ENCODE measurements at places on chromosomes 6 and 20. TPM values are rescaled to one million over a fixed set of nuclear protein-coding genes. Genes with fewer than 3 reads are reported as not detected.

GRCh38 chr6:19864285-19864684, 27.1 kb downstream of the ID4 start:
- no peak for DNase-seq

GRCh38 chr6:8549074-8549790, 113.9 kb upstream of the SLC35B3 start:
- DNase-seq, result no peak

DNA sequence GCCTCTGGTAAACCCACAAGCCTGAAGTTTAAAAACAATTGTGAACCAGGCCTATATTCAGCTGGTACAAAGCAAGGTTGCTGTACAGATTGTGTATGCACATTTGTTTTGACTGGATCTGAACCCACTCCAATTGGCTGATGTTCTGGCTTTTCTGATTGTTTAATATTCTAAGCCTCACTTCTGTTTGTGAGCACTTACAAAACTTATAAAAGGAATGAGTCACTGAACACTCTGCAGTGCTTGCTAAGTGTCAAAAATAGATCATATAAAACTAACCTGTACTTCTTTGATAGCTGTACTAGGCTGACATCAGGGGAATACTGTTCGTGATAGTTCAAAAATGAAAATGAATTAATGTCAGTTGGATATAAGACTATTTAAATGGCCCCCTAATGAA, 12.1 kb downstream of the COL21A1 start:
- DNase-seq, result no peak

DNA sequence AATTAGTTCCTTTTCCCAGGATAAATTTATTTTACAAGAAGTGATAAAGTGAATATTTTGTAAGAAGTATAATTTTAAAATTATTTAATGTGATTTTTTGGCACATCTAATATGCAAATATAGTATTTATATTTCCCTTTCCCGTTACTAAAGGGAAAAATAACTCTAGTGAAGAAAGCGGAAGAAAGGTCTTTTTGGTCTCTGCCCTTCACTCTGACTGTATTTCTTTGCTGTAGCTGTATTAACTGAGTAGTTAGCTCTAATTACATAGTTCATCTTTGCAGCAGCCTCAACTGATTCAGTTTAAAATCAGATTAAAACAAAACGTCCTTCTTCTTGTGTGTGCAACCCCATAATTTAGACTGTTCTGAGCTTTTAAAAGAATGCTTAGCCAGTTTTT, 57.4 kb upstream of the RNF144B start:
- no peak for DNase-seq

DNA sequence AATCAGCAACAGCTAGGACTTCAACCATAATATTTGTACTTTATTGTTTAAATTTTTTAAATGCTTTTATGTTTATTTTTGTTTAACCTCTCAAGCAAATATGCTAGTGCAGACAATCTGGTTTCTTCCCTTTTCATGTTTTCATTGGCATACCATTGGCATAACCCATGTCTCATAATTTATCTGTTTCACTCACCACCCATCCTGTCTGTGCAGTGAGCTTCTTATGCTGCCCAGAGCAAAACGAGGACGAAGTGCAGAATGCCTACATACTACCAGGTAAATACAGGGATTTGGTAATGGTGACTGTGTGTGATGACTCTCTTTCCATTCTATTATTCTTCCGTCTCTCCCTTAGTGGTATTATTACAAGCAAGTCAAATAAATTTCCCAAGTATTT, 361.4 kb upstream of the KCNQ5 start:
- no peak for DNase-seq

DNA sequence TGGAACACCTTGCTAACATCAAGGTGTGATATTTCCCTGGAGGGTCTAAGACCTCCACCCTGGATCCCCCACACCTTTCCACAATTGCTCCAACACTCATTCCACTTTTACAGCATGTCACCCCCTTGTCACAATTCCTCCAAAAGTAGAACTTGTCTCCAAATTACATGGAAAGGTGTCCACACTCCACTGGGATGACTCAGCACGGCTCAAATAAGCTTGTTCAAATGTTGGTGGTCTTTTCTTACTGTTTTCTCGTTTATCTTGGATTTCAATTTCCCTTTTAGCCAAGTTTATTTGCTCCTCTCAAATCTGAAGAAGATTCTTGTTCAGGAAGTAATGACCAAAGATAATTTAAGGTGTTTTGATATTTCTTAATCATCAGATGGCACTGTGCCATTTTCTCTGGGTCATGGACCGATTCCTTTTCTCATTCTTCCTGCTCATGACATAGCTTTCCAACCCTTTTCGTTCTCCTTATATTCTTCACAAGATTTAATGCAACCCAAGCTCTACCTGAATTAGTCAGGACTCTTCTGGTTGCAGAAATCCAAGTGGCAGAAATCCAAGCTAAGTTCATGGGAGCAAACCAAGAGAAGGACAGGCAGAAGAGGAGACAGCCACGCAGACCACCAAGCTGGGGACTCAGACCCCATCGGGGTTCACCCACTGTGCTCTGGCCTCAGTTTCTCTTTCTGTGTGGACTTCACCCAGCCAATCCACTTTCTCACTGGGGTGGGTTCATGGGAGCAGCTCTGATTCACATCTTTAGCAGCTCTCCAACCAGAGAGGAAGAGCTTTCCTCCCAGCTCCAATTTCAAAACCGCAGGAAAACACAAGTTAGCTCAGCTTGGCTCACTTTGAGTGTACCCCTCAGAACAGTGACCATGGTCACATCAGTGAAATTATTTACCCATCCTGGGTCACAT, 110.5 kb upstream of the CDYL start:
- no peak for DNase-seq

DNA sequence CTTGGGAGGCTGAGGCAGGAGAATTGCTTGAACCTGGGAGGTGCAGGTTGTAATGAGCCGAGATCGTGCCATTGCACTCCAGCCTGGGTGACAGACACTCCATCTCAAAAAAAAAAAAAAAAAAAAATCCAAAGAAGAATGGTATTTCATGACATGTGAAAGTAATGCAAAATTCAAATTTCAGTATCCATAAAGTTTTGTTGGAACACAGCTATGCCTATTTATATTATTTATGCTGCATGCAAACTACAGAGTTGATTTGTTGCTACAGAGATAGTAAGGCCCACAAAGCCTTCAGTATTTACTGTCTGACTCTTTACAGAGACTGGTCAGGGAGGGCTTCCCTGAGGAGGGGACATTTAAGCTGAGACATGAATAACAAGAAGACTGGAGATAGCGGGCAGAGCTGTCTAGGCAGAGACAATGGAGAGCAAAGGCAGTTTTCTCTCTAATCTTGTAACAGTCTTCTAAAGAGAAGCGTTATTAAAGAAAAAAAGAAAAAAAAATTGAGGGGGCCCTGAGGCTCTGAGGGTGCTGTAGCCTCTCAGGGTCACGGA, 2.7 kb upstream of the SLC9A8 start:
- DNase-seq, result no peak

DNA sequence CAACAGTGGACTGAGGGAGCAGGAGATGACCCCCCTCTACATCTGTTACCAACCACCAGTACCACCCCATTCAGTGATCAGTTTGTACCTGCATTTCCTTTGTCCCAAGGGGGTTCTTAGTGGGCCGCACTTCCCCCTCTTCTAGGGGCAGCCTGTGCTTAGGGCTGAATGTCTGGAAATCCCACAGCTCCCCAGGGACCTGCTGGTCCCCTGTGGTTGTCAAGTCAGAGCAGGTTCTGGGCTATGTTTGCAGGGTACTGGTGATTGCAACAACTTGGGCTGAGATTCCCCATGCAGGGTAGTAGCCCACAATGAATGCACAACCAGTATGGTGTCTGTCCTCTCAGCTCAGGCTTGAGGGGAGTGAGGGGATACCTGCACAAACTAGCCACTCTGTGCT, 39.7 kb upstream of the COL10A1 start:
- DNase-seq, result no peak

DNA sequence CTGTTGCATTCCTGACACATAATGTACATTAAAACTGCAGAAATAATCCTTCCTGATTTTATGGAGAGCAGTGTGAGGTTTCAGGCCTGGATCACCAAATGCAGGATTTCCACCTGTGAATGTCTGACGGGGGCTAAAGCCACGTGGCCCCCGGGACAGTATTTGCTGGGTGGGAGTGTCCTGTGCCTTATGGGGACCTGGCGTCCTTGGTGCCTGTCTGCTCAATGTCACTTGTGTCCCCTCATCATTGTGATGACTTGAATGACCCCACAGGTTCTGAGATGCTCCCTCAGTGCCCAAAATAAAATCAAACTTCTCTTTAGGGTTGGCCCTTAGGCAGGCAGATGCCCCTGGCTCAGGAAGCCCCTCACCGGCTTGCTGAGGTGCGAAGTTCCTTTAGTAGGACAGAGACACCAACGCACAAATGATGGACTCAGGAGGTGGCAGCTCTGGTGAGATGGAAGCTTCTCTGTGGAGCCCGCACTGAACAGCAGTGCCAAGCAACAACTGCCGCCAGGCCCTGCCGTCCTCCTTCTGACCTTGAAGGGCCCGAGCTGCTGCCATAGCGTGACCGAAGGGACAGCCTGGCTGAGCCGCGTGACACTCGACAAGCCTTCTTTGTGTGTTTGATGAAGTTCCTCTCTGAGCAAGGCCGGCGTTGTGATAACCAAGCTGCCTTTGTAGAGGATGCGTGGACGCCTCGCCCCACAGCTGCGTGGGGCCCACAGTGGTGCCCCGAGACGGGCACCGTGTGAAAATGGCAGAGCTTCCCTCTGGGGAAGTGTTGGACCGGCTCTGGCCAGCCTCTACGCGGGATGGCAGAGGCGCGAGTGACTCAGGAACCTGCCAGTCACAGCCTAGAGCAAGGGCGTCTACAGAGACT, 30.9 kb downstream of the FRMD1 start:
- no peak for DNase-seq

DNA sequence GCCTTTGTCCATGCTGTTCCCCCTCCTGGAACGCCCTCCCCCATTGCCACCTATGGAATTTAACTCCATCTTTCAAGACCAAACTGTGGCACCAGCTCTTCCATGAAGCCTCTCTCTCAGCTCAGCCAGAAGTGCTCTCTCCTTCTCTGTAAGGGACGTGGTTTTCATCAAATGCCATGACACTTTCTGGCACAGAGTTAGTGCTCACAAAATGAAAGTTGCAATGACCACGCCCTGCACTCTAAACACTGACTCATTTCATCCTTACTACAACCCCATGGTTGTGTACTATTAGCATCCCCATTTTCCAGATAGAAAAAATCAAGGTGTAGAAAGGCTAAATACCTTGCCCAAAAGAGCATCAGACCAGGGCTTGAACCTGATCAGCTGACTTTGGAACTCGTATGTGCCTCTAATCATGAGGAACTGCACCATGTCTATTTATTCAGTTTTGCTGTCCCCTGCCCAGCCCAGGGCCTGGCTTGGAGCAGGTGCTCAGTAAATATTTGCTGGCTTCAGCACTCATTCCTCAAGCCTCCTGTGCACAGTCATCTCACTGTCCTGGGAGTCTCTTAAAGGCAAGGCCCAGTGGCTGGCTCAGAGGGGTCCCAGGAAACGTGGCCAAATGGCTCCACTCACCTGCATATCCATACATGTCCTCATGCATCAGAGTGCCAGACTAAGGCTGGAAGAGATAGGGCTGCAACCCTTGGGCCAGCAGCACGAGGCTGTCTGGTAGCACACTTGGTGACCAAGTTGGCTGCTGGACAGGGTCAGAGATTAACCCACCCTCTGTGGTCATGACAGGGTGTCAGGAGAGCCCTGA, 77.9 kb downstream of the MRPL14 start:
- DNase-seq, result no peak

- peak; percentile 41 for DNase-seq
Observed at GRCh38 chr6:90720404-90720803, 133.5 kb upstream of the MAP3K7 start.

DNA sequence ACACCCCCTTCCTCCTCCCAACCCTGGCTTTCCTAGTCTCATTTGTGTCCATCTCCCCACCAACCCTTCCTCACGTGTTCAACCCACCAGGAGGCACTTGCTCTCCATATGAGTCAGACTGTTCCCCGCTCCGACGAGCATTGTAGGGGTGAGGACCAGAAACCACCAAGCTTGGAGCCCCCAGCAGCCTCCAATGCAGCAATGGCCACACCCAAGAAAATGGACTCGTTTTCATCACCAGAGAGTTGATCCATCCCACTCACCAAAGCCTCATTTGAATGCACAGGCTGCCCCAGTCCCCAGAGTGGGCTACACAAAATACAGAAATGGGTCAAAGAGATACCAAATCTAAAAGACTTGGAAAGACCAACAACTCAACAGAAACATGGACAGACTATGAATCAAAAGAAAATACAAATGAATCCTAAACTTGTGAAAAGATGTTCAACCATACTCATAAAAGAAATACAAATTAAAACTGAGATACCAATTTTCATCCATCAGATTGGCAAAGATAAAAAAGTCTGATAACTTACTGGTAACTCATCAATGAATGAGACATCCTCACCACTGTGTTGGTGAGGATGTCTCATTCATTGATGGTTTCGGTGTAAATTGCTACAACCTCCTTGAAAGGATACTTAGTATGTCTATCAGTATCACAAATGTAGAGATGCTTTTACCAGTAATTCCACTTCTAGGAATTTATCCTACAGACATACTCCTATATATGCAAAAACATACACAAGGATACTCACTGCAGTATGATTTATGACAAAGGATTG, 68.1 kb downstream of the TRERF1 start:
- DNase-seq, result no peak

DNA sequence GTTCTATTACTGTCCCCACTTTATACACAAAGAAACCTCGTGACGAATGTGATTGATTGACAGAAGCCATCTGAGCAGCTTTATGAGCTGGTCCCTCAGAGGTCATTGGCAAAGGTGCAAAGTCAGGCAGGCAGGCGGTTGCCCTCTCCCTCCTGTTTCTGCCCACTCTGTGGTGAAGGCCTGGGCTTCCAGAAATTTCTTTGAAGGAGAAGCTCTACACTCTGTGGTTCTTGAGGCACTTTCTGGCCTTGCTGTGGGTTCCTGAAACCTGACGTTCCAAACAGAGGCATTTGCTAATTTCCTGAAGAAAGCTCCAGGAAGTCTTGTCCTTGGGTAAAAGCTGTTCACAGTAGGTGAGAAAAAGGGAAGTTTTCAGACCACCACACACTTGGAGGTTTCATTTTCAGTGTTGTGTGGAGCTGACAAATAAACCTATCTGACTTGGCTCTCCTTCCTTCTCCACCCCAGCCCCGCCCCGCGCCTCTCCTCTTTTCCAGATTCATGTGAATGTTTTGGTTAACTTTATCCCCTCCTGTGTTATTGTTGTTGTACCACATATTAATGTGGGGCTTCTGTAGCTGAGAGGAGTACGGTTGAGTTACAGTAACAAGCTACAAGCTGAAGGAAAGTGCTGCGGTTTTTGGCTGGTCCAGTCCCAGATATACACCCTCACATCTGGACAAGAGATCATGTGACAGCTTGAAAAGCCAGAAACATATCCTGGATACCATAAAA, 274.1 kb downstream of the CLIC5 start:
- no peak for DNase-seq

- peak; percentile 22 for DNase-seq
Observed at GRCh38 chr6:132830334-132830751, 16.0 kb downstream of the RPS12 start.

PLN gene
- polyA plus RNA-seq, result not detected

TBX18 gene
- polyA plus RNA-seq, result not detected

UNC5CL gene
- 0.21 TPM for polyA plus RNA-seq

ZBTB12 gene
- 2.7 TPM for polyA plus RNA-seq

TNFAIP3 gene
- polyA plus RNA-seq, result 24.8 TPM

HLA-DMB gene
- polyA plus RNA-seq, result not detected
